ENCODE measurements at places on chromosomes 3 and 15. TPM values are rescaled to one million over a fixed set of nuclear protein-coding genes. Genes with fewer than 3 reads are reported as not detected.

DNA sequence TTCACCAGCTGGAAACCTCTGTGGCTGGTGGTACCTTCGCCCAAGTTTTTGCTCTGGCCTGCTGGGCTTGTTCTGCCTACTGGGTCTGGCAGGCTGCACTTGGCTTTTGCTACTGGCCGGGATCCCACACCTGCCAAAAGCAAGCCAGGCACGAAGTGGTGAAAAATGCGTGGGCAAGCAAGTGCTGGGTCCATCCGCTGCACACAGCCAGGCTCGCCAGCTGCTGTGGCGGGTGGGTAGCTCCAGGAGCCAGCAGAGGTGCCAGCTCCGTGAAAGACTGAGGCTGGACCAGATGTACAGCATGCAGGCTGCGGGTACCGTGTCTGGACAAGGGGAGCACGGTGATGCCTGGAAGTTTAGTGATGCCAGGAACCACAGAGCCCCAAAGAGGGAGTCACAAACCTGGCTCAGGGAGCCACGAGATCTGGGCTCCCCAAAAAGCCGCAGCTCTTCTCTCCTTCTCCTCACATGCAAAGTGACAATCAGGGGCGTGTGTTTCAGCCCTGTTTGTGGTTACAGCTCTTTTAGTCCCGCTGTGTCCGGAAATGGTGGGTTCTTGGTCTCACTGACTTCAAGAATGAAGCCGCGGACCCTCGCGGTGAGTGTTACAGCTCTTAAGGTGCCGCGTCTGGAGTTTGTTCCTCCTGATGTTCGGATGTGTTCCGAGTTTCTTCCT is 1455.6 kb upstream of the GBE1 start:
- DNase-seq: no peak

DNA sequence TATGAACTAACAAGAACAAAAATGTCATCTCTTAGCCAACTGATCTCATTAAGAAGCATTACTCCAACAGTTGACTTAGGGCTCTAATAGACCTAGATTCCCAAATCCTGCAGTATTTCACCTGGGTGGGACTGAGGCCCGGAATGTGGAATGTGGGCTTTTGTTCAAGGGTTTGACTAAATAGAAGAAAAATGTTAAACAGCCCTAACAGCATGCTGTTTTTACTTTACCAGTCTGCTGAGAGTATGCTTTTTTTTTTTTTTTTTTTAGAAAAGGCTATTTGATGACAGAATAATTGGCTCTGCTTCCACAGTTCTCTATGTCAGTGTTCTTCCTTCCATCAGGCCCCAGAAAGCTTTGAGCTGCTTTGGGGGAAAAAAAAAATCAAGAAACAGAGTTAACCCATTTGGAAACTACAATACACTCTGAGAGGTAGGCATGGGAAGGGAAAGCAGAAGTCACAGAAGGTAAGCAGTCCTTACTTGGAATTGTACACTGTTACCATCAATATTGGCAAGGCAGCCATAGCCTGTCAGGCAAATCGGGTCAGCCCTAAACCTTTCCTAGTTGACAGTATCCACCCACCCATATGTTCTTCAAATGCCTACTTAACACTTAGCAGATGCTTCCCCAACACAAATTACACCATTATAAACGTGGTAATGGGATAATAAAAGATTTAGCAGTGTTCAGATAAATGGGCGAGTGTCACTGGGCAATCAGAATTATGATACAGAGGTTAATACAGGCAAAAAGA is 224.2 kb downstream of the CNTN3 start:
- peak; percentile 49 for DNase-seq

GRCh38 chr3:112446343-112446742 is 52.9 kb downstream of the BTLA start:
- DNase-seq: no peak

DNA sequence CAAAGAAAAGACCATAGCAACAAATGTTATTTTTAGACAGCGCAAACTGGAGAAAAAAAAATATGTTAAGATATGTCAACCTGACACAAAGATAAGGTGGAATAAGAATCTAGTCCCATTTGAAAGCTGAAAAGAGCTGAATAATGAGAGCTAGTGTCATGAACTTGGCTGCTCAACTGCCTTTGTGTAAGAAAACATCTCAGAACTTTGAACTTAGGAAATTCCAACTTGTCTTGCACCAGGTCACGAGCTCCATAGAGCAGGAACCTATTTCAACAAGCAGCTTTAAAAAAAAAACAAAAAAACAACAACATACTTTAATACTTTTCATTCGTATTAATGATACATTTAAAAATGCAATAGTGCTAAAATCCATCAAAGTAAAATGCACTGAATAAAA is 79.5 kb downstream of the ZNF280D start:
- no peak for DNase-seq

- DNase-seq: peak; percentile 80
These were observed 19.5 kb upstream of the CAV3 start for GRCh38 chr3:8713901-8714759.

DNA sequence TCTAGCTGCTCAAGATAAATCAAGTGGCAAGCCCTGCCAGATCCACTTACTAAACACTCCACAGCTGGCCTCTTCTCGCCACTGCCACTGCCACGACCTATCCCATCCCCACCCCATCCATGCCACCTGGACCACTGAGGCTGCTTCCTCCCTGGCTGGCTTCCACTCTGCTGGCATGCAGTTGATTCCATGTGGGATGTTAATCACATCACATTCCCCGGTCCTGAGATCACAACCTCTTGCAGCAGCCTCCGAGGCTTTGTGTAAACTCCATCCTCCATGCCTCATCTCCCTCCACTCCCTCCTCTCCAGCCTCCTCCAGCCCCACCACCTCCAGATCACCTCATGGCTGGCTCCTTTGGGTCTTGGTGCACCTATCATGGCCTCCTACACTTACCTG is 7.7 kb downstream of the NCKIPSD start:
- DNase-seq: no peak

GRCh38 chr3:165754219-165755007 is 82.8 kb downstream of the BCHE start:
- DNase-seq: no peak

DNA sequence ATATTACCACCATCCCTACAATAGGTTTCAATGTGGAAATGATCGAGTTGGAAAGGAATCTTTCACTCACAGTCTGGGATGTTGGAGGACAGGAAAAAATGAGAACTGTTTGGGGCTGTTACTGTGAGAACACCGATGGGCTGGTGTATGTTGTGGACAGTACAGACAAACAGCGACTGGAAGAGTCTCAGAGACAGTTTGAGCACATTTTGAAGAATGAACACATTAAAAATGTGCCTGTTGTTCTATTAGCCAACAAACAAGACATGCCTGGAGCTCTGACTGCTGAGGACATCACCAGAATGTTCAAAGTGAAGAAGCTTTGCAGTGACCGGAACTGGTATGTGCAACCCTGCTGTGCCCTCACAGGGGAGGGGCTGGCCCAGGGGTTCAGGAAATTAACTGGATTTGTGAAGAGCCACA is 510 bp downstream of the ARL14 start:
- DNase-seq: no peak

DNA sequence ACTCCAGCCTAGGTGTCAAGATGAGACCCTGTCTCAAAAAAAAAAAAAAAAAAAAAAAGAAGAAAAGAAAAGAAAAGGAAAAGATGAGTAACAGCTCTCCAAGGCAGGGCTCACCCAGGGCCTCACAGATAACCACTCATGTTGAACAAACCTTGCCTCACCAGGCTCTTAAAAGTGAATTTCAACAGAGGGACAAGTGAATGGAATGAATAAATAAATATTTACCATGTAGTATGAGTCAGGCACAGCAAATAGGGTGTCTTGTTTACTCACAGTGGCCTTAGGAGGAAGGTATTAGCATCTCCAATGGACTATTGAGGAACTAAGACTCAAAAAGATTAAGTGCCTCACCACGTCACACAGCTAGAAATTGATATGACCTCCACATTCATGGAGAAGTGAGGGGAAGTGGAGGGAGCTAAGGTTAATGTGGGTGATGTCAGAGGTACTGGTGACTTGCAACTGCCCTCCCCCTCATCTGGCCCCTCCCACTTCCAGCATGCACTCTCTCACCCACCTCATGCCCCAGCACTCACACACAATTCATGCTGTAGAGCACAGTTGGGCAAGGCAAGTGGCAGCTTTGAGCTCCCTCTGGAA is 255.5 kb downstream of the UACA start:
- DNase-seq: no peak

GRCh38 chr3:196789885-196790359 is 50.3 kb downstream of the PAK2 start:
- DNase-seq: no peak

DNA sequence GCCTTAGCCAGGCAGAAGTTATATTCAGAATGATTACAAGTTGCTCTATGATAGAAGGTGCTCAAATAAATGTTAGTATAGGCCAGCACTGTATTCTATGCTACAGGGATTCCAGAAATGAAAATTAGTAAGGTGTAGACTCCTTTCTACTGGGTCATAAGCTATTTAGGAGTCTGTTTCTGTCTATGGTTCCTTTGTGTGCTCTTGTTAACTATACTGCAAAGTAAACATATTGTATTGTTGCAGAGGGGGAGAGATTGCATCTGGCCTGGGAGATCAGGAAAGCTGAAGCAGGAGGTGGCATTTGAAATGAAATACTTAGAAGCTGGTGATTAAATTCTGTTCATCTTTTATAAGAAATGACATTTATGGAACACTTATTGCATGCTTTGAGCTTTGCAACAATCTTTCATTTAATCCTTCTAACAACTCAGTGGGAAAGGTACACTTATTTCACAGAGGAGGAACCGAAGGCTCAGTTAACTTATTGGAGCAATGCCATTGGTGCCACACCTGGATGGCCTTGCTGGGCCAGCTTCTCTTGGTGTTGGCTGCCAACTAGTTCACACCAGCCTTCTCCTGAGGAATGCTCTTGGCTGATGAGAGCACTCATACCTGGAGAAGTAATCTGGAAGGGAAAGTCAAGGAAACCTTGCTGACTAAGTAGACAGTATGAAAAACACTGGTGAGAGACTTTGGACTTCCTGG is 39.1 kb downstream of the ABHD5 start:
- no peak for DNase-seq

GRCh38 chr3:102140116-102140515 is 290.8 kb downstream of the NFKBIZ start:
- no peak for DNase-seq

DNA sequence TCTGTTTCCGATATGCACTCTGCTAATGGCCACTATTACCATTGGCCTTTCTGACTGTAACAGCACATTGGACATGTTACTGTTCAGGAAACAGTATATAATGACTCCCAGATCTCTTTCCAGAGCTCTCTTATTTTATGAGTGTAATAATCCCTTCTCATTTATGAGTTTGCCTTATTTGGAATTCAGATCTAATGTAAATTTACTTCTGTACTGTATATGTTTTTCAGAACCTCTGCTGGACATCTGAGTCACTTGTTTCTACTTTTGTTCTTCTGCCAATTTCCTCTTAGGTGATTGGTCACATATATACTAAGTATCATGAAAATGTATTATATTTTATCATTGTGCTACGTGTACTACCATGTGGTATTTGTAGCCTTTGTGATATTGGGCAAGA is 30.5 kb downstream of the RSRC1 start:
- no peak for DNase-seq

DNA sequence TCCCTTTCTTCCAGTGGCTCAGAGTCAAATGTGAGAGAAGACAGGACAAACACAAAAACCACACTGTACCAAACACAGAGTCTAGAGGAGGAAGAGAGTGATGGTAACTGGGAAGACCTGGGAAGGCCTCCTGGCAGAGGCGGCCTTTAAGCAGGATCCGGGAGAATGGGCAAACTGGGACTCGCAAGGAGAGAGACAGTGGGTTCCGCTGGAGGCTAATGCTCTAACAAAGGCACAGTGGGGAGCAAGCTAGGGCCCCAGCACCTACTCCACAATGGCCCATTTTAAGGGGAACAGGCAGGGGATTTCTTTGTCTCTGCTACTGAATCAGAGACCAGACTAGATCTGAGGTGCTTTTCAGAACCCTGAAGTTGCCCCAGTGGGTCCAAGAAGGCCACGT is 81.4 kb upstream of the HES1 start:
- DNase-seq: peak; percentile 56

Gene PGBD4
- 0.66 TPM for total RNA-seq

Gene HRH1
- 0.35 TPM for total RNA-seq

Gene ITIH1
- not detected for total RNA-seq

Gene C3orf22
- not detected for total RNA-seq

Gene TMC3
- not detected for total RNA-seq
